ENCODE measurements at places on chromosomes 2 and 18.

DNA sequence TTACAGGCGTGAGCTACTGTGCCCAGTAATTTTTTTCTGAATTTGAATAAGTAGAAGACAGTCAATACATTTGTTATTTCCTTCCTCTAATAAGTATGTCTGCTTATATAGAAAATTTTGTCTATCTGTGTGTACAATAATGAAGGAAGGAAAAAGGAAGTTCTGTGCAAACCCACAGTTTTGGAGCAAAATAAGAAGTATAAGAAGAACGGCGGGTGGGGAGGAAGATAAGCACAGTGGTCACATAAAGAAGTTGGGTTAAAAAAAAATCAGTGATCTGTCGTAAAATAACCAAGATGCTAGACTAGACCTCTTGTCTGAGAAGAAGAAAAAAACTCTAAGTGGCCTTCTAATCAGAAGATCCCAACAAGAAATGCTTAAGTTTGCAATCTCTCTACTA, 20.2 kb downstream of the MGAT4A start:
- DNase-seq = no peak

DNA sequence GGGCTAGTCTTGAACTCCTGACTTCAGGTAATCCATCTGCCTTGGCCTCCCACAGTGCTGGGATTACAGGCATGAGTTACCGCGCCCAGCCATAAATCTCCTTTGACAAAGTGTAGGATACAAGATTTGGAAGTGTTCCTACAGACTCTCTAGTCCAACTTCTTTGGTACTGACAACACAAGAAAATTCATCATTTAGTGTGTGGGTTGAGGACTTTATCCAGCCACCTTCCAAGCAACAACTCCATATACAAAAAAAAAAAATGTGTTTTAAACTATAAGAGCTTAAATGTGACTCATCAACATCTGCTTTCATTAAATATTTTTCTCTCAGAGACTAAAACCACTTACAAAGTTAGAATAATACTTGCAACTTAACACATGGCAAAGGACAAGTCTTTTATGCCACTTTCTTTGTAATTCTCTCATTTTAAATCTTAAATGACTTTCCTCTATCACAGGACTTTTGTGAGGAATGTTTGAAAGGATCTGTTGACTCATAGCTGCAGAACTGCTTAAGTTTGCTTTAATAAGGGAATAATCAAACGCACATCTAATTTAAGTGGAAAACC, 46.2 kb upstream of the ITGAV start:
- no peak for DNase-seq

DNA sequence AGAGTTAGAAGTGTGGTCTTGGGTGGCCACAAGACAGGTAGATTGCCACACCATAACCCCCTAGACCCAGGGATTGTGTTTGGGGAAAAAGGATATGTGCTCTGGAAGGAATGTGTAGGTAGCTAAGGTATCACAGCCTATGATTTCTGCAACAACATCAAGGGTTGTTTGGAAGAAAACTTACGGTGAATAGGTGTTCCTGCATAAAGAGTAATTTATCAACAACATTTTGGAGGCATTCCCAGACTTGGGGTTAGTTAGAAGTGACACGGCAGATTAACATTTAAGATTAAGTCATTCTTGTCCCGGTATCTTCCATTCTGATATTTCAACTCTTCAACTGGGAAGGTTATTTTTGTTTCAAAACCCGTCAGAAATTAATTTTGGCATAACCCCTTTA, 65.5 kb downstream of the SPP2 start:
- DNase-seq = no peak

- DNase-seq = no peak
Observed at GRCh38 chr2:170264522-170264860, 86.5 kb downstream of the MYO3B start.

GRCh38 chr2:180474716-180475115, 467.6 kb upstream of the CWC22 start:
- no peak for DNase-seq

Measured in activated CD8-positive, alpha-beta memory T cell treated with anti-CD3 and anti-CD28 coated beads for 1 hour (primary cell).